GOT3 (cell line): ENCODE measurements at places on chromosomes 5 and 9.

- DNase-seq: no peak
These were observed 325.4 kb downstream of the TMEM38B start for GRCh38 chr9:106019702-106020101.

- no peak for DNase-seq
These were observed 8.4 kb downstream of the BRD3OS start for GRCh38 chr9:134033516-134034214.

DNA sequence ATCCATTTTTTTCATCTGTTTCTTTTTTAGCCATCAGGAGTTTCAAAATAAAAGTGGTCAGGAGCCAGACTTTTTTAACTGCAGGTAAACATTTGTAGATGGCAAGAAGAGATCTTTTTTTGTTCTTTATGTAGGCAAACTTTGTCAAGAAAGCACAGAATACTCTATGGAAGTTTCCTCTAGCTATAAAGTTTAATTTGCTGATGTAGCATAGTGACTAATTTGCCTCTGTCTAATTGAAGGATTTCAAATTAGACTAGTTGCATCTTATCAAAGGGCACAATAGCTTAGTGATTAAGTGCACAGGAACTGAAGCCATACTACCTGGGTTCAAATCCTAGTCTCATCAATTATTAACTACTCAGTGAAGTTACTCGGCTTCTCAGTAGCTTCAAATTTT, 22.0 kb downstream of the FGF10 start:
- no peak for DNase-seq

DNA sequence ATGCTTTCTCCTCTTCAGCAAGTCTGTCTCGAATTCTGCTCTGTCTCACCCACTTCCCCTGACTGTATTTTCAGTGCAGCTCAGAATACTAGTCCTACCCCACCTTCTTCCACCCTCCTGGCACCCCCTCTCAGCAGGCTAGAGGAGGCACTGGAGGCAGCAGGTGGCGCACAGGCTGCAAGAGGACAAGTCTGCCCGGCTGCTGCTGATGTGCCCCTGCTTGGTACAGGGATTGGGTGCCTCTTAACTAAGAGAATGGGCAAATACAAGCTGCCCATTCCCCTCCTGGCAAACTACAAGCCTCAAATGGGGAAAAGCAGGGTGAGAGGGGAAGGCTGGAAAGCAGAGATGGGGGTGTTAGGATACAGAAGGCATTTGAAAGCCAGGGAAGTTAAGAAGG, 5.1 kb downstream of the TLN1 start:
- DNase-seq: no peak

GRCh38 chr9:93217706-93218105, 33.8 kb downstream of the WNK2 start:
- DNase-seq: no peak

GRCh38 chr9:108664309-108665255, 191.2 kb downstream of the ACTL7B start:
- no peak for DNase-seq

- no peak for DNase-seq
These were observed 123.7 kb upstream of the NFIB start for GRCh38 chr9:14437354-14438231.

DNA sequence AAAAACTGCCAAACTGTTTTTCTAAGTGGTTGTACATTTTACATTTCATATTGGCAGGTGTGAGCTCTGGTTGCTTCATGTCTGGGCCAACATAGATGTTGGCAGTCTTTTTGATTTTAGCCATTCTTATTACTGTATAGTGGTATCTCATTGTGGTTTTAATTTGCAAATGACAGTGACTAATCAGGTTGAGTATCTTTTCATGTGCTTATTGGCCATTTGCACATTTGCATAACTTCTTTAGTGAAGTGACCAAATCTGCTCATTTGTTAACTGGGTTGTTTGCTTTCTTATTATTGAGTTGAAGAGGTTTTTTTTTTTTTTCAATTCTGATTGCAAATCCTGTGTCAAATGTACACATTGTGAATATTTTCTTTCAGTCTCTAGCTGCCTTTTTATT, 36.9 kb upstream of the MSX2 start:
- DNase-seq: no peak

GRCh38 chr5:115807654-115808052, 8.8 kb downstream of the CDO1 start:
- no peak for DNase-seq

- no peak for DNase-seq
These were observed 114.9 kb upstream of the SLCO6A1 start for GRCh38 chr5:102613661-102614060.

- DNase-seq: no peak
These were observed 5.4 kb downstream of the RGS3 start for GRCh38 chr9:113468716-113469448.

GRCh38 chr9:99018653-99019052, 74.9 kb downstream of the COL15A1 start:
- no peak for DNase-seq

DNA sequence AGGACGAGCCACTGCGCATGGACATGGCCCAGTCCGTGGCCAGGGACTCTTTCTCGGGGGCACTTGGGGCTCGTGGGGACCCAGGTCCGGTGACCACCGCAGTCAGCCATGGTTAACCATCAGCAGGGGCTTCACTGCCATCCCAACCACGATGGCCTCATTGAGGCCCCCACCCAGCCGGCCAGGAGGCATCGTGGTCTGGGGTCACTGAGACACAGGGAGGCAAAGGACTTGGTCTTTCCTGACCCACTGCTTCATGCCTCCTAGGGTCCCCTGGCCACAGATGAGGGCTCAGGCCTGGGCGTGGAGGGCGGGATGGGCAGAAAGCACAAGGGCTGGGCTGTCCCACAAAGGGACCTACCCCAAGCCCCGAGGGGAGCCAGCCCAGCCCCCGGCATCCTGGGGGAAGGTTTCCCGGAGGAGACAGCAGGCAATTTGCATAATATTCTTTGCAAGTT, 6.6 kb downstream of the NACC2 start:
- DNase-seq: no peak
